ENCODE measurements at places on chromosomes 16 and 17.
A peak's percentile ranks its signal among the peaks of the same experiment; 100 is the strongest.

DNA sequence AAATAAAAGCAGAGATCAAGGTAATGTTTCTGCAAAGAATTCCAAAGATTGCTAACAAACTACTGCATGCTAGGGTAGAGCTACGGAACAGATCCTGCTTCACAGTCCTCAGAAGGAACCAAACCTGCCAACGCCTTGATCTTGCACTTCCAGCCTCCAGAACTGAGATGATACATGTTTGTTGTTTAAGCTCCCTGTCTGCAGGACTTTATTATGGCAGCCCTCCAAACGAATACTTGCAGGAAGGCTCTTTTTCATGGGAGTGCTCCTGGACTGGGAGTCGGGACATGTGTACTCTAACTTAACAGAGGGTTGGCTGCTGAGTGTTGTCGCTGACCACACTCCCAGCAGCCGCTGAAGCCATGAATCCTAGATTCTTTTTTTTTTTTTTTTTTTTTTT, 808.8 kb upstream of the EEF2KMT start:
- no peak for DNase-seq

DNA sequence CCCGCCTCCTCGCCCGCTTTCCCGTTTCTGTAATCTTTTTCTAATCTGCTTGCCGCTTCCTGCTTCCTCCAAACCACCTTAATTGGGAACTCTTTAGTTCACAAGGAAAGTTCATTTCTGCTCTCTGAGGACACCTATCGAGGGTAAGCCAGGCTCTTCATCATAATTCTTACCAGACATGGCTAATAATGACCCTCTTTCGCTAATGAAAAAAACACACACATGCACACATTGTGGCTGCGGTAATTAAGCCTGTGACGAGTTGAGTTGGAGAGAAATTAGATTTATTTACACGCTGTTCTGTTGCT, 100.6 kb downstream of the ZNF423 start:
- DNase-seq = no peak

- no peak for DNase-seq
Observed at GRCh38 chr17:61843435-61843834, 19.9 kb downstream of the BRIP1 start.

DNA sequence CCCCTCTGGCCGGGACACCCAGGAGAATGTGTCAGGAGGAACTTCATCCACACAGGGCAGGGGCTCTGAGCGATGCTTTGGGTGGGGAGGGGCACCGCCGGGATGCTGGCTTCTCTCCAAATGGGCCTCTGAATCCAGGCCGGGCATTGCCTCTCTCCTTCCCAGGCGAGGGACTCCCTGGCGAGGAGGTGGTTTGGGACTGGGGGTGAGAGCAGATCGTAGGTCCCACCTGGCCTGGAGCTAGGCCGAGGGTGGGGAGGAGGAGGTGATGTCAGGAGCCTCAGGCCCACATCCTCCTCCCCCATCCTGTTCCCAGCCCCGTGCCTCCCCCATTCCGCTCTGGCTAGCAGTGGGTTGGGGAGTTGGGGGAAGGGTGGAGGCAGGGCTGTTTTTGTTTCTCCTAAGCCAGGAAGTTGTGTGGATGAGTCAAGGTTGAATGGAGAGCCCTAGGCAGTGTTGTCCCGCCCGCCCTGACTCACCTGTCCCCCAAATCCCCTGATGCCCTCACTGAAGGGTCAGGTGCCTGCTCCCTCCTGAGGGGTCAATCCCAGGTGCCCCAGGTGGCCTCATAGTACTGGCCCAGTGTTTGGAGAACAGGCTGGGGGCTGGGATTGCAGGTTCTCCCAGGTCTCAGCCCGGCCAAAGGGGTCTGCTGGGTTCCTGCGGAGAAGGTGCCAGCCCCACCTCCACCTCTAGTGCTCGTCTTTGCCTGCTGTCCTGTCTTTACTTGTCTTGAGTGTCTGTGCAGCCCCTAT, 2.8 kb downstream of the GRB7 start:
- peak; percentile 20 for DNase-seq

- DNase-seq = no peak
Observed at GRCh38 chr16:46613352-46613751, 7.8 kb downstream of the SHCBP1 start.

DNA sequence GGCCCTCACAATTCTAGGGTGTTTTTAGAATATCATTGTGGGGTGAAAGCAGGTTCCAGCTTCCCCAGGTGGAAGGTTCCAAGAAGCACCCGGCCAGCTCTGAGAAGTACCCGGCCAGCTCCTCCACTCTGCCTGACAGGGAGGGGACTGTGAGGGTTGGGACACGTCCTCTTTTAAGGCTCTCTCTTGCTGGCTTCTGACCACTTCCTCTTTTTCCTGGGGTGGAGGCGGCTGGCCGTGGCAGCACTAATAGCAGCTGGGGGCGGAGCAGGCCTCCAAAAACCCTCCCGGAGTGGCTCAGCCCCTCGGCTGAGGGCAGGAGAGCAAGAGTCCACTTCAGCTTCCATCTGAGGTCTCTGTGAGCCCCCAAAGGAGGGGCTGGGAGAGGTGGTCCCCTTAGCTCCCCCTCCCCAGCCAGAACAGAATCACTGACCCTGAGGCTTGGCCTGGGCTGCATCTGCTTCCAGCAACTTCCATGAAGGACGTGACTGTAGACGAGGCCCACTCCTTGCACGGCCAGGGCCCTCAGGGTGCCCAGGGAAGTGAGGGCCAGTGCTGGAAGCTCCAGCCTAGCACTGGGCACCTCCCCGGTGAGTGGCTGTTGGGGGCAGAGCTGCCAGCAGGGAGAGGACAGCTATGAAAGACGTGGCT, 26.7 kb upstream of the PLCG2 start:
- no peak for DNase-seq

GRCh38 chr17:29732613-29733012, 109.9 kb upstream of the CORO6 start:
- no peak for DNase-seq

GRCh38 chr16:67468731-67469130, 12.2 kb downstream of the ATP6V0D1 start:
- no peak for DNase-seq

- no peak for DNase-seq
Observed at GRCh38 chr17:7475764-7476422, 3.5 kb downstream of the ZBTB4 start.

DNA sequence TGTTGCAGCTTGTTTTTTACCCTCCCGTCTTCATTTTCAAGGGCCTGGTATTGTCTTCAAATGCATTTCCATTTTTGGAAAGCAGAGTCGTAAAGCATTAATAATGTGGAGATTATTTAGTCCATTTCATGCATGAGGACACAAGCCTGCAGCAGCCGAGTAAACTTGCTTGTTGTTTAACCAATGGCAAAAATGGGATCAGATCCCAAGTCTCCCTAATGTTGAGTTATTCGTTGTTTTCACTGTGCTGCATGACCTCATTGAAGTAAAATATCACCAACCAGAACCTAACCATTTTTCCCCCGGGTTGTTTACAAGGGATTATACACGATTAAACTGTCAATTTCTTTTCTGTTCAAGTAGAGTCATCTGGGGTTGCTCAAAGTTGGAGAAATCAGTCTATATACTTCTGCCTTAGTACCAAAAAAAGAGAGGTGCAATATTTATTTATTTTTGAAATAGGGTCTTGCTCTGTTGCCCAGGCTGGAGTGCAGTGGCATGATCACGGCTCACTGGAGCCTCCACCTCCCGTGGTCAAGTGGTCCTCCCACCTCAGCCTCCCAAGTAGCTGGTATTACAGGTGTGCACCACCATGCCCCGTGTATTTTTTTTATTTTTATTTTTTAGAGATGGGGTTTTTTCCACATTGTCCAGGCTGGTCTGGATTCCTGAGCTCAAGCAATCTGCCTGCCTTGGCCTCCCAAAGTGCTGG, 12.4 kb downstream of the AMZ2 start:
- DNase-seq = no peak

DNA sequence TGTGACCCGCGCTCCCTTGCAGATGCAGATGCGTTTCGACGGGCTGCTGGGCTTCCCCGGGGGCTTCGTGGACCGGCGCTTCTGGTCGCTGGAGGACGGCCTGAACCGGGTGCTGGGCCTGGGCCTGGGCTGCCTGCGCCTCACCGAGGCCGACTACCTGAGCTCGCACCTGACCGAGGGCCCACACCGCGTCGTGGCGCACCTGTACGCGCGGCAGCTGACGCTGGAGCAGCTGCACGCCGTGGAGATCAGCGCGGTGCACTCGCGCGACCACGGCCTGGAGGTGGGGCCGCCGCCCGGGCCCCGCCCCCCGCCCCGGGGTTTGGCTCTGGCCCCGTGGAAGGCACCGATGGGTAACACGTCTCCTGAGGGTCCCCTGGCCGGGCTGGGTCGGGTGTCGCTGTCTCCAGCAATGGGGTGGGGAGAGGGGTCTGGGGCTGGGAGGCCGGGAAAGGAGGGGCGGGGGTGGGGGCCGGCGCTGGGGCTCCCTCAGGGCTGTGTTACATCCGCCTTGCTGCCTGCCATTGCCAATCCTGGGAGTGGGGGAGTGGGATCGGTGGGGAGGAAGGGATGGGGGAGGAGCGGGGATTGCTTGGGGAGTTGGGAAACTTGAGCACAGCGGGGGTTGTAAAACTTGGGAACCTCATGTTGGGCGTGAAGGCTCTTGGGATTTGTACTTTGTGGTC, 737 bp downstream of the NUDT16L1 start:
- DNase-seq = no peak

DNA sequence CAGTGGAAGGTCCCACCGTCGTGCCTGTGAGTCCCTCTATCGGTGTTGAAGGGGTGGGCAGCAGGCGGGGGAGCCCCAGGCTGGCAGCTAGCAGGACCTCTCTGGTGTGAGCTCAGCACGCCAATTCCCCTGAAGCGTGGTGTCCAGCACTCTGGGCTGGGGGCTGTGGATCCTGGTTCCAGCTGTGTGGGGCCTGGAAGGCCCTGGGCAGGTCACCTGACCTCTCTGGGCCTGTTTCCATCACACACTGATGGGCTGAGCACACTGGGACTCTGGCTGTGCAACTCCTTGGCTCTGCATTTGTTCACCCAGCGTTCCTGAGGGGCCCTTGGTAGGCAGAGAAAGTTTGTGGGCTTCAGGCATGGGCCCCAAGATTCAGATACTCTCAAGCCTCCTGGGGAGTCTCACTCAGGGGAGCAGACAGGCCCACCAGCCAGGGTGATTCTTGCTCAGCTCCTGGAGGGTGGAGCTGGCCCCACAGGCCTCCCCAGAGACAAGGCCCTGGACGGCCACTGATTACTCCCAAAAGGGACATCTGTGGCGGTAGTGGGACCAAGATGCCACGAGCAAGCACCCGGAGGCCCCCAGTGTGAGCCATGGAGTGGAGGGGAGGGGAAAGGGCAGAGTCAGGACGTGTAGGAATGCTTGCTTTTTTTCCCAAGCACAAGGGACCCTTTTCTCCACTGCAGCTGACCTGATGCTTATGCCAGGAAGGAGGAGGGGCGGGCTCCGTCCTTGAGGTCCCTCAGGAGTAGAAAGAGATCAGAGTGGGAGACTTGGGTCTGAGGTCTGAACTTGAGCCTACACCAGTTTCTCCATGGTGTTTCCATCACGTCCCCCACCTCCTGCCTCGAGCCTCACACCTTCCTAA, 8.5 kb downstream of the SCGB1C2 start:
- no peak for DNase-seq

- peak; percentile 70 for DNase-seq
Observed at GRCh38 chr16:4660454-4661007, 32.8 kb upstream of the NUDT16L1 start.

- DNase-seq = no peak
Observed at GRCh38 chr17:2033153-2033552, 3.2 kb downstream of the DPH1 start.

Measured in NCI-H2029 (cell line).